Stimulated activated naive B cell treated with anti-CD40 and anti-IgM and Interleukin-4, amounts not matched to agents 10 μg/mL and 1 μg/mL and 100 μg/mL, for 72 hours (primary cell): ENCODE measurements at places on chromosomes 6 and 20.

- no peak for DNase-seq
These were observed 37.8 kb downstream of the EDN1 start for GRCh38 chr6:12327988-12328387.

- no peak for DNase-seq
These were observed 42.5 kb downstream of the TP53INP2 start for GRCh38 chr20:34746674-34747073.

DNA sequence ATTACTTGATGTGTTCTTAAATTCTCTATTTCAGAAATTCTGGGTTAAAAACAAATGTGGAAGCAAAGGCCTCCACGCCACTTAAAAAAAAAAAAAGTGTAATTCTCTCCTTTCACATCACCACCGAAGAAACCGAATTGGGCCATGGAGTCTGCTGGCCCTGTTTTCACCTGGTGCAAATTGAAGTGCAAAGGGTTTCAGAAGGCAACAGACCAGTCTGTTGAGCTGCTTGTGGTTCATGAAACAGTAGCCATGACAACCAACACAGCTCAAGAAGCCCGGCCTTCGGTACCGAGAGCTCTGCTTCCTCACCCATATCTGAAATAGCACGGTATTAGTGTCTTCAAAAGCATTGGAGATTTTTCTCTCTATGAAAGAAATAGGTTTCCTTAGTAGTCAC is 63.1 kb downstream of the GMPR start:
- no peak for DNase-seq

- DNase-seq = no peak
These were observed 132.1 kb downstream of the ZDHHC14 start for GRCh38 chr6:157513004-157513603.

DNA sequence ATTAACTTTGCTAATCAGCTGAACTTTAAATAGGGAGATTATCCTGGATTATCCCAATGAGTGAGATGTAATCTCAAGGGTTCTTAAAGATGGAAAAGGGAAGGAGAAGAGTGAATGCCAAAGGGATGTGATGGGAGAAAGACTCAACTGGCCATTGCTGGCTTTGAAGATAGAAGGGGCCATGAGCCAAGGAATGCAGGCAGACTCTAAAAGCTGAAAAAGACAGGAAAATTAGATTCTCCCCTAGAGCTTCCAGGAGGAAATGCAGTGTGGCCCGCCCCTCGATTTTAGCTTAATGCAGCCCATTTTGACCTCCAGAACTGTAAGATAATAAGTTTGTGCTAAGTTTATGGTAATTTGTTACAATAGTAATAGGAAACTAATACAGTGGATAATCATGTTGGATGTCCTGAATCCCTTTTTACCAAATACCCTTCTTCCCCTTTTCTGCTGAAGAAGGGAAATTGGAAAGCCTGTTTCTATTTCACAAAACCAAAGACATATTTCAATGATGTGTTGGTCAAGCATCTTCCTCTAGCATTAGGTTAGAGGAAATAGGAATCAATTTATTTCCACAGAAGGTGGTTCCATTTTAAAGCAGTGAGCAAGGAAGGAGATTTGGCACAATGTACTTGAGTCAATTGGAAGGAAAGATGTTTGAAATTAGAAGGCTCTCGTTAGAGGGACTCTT is 3.3 kb upstream of the HDDC2 start:
- DNase-seq = no peak

DNA sequence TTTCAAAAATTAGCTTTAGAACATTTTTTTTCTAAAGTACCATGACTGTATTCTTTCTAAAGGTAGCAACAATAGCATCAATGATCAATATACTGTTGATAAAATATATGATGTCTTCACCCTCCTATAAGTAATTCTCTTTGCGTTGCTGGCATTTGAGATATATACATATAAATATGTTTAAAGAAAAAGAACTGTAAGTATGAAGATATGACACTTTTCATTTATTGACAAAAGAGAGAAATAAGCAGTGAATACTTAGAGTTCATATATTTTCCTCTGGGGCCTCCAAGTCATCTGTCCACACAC is 49.4 kb upstream of the SCGN start:
- no peak for DNase-seq

DNA sequence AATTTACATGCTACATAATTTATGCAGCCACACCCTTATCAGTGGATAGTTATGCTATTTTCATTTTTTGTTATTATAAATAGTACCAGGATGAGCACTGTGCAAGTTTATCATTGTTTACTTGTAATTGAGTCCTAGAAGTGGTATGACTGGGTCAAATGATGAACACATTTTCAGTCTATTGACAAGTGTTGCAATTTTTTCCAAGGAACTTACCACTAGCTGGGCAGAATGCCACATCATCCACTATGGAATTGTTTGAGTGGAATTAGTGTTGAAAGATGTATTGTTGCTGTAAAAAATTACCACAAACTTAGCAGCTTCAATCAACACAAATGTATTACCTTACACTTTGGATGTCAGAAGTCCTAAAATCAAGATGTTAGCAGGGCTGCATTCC is 38.1 kb upstream of the OPN5 start:
- DNase-seq = no peak

DNA sequence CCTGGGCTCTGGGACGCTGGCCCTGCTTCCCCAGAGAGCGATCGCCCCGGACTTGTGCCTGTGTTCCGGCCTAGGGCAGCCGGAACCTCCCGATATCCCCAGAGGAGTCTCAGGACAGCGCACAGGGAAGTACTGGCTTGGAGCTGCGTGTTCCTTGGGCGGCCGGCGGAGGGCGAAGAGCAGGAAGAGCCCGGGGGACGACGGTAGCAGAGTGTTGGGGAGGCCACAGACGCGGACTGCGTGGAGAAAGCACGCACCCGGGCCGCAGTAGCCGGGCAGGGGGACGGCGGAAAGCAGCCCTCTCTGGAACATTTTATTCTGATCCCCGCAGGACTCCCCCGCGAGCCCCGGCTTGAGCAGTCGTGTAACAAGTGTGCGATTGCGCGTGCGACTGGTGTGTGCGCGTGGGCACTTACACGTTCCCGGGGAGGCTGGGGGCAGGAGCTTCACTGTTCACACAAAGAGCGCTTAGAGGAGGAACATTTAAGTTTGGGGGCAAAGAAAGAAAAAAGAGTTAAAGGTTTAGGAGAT is 36.1 kb downstream of the NCR2 start:
- no peak for DNase-seq
